NCI-H2171 (cell line): ENCODE measurements at places on chromosomes 5 and 9.
A peak's percentile ranks its signal among the peaks of the same experiment; 100 is the strongest.

DNA sequence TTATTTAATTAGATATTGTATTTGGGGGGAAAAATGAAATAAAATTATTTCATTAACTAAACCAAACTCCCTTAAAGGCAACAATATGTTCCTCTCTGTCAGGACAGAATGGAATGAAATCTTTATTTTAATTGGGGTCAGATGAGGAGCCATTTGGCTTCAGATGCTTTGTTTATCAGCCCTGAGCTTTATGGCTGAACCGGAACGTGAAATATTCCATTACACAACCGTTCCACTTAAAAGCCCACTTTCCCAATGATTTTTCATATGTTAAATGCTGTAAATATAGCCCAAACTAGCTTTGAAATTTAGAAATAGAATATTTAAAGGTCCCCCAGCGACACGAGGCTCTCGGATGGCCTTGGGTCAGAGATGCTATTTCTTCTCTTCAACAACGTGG lies 149.5 kb downstream of the CRB2 start:
- no peak for DNase-seq

DNA sequence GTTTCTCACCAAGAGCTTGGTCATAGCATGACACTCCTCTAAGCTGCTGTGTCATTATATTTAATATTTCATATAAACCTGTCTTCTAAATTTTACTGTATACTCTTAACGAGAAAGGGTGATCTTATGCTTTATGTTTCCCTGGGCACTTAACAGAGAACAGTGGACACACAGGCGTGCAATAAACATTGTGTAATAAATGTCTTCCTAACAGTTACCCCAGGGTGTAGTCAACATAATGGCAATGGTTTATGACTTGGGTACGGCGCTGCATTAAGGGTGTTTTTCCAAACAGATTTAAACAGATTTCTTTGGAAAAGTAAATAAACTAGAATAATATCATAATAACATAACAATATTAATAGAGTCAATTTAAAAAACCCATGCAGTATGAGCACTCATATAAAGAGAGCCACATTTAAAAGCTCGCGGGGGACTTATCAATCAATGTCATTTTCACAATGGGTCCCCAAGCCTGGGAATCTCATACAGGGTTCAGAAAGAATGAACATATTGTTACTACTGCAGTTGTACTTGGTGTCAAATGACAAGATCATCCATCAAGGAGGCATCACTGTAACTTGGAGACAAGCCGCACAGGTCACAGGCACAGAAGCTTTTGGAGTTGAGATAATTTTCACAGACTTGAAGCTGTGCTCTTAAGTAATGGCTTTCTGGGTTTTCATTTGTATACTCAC lies 376.4 kb downstream of the CTNND2 start:
- peak; percentile 62 for DNase-seq

DNA sequence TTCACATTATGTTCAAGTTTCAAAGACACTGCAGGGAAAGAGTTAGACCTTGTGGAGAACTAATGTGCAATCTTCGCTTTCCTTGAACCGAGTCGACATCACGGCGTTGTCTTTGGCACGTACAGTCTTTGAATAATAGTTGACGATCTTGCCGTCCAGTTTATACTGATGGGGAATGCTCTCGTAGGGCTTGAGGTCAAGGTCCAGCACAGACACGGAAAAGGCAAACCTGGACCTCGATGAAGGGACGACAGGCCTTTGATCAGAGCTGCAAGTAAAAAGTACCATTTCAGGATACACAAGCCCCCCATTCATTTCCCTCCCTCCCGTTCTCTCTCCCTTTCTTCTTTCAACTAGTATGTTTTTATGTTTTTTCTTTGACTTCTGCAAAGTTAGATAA lies 54.1 kb downstream of the IPPK start:
- no peak for DNase-seq

DNA sequence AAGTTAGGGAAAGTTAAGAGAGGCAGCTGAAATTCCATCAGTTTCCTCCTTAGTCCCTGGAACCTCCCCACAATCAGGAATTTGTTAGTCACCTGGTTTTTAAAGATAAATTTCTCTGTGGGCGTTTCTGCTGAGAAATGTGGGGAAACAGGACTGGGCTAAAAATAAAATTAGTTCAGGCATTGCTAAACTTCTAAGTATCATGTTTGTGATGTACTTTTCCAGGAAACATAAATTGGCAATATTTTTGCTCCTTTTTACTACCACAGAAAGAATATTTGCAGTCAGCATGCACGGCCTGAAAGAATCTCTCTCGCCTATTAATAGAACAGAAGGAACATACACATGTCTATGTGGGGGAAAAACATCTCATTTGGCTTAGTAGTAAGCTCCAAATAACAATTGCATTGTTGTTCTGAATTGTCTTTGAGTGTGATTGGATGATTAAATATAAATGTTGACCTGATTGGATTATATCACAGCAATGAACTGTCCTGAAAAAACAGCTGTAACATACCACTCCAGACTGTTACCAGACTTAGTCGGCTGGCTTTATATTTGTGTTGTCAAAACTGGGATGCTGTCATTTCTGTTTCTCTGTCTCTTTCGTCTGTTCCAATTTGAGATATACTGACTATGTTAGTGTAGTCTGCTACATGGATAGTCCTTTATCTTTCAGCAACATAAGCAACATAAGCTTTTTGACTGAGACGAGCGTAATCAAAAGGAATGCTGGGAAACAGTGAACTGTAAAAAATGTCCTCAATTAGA lies 12.9 kb downstream of the TJP2 start:
- no peak for DNase-seq

DNA sequence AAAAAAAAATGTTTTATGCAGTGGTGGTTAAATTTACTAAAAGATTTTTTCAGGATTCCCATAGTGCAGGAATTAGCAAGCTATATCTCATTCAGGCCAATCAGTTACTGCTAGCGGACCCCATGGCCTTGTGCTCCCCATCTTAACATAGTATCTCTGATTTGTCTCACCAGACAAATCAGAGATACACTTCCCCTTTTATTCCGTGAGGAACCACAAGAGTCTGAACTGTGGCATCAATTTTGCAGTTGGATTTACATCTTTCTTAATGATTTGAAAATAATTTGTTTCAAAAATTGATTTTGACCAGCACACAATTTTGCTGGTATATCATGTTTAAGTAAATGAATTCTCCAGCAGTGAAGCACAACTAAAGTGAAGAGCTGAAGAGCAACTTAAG lies 17.9 kb downstream of the ITGA1 start:
- no peak for DNase-seq

DNA sequence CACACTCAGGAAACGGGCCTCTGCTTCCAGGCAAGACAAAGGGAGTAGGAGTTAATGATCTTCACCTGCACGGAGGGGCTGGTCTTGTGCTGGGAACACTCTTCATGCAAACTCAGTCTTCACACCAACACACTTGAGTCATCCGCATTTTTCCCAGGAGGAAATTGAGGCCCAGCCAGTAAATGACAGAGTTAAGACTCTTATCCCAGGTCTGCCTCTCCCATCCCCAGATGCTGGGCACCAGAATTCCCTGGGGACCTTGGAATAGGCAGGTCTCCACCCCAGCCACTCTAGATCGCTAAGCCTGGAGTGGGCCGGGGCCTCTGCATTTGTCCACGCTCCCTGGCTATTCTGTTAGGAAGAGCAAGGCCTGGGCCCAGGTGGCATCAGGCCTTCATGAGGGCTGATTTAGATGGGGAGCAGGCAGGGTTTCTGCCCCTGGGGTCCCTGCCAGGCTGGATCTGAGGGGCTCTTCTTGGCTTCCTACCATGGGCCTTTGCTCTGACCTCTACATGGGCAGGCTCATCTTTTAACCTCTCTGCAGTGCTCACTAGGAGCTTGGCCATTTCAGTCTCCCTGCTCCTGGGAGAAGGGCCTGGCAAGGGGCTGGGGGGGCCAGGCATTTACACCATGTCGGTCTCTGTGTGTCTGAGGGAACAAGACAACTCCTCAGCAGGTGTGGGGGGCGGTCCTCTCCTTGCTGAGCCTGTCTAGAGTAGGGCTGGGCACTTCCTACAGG lies 77.3 kb downstream of the AMBP start:
- DNase-seq, result no peak

DNA sequence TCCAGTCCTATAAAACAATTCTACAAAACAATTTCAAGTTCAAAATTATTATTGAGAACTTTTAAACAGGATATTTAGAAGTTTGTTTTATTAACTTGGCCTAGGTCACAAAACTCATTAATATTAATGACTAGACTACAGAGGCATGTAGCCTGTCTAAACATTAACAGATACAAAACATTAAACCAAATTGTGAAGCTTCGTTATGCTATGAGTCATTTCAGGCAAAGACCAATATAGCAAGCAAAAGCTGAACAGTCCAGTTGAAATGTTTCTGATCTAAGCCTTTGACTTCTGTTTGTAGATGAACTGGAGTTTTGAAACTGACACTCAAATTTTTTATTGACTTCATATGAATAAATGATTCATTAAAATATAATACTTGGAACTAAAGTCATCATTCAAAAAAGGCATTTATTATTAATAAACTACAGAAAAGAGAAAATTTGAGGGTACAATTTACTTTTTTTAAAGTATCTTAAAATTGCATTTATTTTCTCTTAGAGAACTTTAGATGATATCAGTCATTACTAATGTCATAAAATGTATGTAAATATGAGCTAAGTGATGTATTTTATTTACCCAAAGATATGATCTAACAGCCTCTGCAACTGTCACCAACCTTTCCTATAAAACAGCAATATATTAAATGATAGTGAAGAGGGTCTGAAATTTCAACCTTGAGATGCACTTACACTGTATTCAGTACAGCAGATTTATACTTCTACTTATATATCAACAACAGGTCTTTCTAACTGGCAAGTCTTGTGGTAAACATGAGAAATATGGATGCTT lies 188.8 kb downstream of the COMMD10 start:
- DNase-seq, result no peak

- no peak for DNase-seq
These were observed 27.0 kb downstream of the OSMR start for GRCh38 chr5:38872826-38873225.

DNA sequence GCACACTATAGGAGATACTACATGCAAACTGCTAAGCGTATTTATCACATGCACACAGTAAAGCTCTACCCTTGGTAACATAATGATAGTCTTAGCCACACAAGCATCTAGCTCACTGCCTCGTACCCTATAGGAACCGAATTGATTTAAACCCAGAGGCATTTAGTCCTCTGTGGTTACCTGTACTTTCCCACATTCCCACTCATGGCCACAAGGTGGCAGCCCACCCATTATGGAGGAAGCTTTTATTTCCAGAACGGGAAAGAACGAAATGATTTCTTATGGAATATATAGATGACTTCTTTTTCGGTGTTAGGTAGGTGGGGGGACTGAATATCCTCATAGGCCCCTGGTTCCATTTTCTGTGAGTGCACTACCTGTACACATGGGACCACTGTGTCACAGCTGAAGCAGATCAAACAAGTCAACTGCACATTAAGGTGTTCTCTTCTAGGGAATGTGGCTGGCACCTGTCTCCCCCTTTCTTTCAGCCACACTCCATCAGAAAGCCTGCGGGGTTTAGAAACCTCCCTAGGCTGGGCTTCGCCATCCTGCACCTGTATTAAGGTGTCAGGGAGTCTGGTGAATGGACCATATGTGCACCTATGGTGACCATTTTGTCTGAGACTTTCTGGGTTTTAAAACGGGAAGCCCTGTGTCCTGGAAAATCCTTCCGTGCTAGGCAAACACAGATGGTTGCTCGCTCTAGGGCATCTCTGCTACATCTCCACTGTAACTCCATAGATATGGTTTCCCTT lies 313.2 kb downstream of the SLIT3 start:
- DNase-seq, result peak; percentile 23

GRCh38 chr9:128610897-128611296 lies 45.8 kb downstream of the DYNC2I2 start:
- no peak for DNase-seq

DNA sequence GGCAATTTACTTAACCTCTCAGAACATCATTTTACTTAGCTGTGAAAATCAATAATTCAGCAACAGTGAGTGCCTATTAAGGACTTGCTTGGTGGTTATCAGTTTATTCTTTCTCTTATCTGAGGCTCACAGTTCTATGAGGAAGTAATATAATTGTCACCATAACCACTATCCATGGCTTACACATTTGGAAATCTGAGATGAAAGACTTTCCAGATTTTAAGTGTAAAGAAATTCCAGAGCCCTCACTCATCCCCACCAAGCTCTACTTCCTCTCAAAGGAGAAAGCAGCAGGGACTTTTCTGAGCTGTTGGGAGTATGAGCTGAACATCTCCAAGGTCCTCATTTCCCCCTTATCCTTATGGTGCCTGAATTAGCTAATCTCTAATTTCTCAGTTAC lies 321.5 kb downstream of the FBXL7 start:
- DNase-seq, result no peak

- DNase-seq, result no peak
These were observed 16.7 kb upstream of the CD74 start for GRCh38 chr5:150429410-150429873.

DNA sequence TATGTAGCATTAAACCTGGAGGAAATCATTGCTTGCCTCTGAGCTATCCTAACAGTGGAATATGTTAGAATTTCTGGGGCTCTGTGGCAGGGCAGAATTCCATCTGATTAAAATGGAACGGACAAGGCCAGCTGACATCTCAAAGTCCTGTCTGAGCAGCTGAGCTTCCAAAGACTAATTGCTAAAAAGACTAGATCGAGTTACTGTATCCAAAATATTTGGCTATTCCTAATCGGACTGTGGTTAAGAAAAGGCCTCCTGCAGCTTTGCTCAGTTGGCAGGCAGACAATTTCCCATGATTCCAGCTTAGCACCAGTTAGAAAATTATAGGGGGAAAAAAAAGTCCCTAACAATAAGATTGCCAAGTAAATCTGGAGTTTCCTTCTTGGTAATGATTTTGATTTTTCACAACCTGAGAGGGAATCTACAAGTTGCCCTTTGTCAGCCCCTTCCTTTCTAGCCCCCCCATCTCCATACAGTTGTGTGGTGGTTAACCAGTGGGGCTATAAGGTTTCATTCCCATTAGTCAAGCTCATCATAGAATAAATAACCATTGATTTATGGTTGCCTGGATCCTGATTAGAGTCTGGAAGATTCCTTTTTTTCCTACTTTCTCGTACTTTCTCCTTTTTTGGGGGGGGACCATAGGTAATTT lies 26.4 kb downstream of the PTGR1 start:
- peak; percentile 10 for DNase-seq

GRCh38 chr5:76720988-76721569 lies 5.2 kb downstream of the F2R start:
- no peak for DNase-seq
